ENCODE measurements at places on chromosomes 13 and 19.

GRCh38 chr13:74325106-74325505 is 190.9 kb upstream of the KLF12 start:
- DNase-seq = peak; percentile 36

DNA sequence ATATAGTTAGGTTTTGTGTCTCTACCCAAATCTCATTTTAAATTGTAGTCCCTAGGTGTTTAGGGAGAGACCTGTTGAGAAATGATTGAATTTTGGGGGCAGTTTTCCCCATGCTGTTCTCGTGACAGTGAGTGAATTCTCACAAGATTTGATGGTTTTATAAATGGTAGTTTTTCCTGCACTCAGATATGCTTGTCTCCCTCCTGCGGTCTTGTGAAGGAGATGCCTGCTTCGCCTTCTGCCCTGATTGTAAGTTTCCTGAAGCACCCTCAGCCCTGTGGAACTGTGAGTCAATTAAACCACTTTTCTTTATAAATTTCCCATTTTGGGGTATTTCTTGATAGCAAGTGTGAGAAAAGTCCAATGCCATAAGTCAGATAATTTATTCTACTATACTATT is 1977.5 kb upstream of the PCDH20 start:
- no peak for DNase-seq

DNA sequence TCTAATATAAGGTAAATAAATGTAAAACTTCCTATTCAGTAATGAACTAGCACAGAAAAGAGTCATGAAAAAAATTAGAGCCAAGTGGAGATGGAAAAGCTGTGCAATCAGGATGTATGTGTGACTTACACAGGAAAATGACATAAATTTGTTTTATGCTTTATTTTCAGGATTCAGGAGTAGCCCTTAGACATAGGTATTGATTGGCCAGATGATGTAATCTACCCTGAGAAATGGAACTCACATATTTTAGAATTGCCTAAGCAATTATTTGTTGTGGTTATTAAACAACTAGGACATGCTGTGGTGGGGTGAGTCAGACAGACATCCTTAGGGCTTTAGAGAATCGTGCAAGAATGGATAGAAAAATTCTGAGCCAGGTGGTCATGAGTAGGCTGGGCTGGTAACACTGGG is 110.6 kb downstream of the PCDH9 start:
- no peak for DNase-seq

GRCh38 chr13:111006506-111007031 is 91.7 kb upstream of the ANKRD10 start:
- DNase-seq = no peak

DNA sequence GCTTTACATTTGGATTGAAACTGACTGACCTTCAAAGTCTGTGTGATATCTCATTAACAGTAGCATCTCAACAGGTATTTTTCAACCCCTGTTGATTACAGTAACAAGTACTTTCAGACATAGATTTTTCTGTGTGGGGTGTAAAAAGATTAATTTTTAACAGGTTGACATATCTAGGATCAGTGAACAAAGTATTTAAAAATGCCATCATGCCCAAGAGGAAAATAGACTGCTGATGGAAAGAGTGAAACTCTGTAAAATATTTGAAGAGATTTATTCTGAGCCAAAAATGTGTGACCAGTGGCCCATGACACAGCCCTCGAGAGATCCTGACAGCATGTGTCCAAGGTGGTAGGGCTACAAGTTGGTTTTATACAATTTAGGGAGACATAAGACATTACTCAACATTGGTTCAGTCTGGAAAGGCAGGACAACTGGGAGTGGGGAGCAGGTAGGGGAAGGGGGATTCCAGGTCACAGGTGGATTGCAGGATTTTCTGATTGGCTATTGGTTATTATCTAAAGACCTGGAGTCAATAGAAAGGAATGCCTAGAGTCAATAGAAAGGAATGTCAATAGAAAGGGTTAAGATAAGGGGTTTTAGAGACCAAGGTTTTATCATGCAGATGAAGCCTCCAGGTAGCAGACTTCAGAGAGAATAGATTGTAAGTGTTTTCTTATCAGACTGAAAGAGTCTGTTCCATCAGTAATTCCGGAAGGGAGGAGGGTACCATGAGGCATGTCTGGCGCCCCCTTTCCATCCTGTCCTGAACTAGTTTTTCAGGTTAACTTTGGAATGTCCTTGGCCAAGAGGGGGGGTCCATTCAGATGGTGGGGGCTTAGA is 29.1 kb downstream of the TNFRSF19 start:
- no peak for DNase-seq

DNA sequence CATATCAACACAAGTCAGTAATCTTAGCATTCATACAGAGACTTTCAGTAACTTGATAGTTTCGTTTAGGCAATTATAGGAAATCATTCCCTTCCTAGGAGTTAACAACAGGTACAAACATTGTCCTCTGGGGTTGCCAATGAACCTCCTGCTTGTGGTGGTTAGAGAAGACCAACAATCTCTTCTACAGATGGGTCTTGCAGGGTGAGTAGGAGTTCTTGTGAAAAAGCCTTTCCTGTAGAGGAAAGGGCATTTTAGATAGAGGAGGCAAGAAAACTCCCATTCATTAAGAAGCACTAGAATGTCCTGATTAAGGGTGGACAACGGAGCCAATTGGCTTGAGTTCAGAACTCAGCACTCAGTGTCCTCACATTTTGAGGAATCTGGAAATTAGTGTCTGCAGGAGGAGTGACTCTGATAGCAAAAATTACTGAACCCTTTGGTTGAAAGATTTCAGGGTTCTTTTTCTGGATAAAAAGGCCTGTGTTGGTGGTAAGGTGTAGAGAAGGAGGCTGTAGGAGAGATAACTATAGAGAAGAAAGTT is 4.2 kb downstream of the WDFY2 start:
- DNase-seq = no peak

DNA sequence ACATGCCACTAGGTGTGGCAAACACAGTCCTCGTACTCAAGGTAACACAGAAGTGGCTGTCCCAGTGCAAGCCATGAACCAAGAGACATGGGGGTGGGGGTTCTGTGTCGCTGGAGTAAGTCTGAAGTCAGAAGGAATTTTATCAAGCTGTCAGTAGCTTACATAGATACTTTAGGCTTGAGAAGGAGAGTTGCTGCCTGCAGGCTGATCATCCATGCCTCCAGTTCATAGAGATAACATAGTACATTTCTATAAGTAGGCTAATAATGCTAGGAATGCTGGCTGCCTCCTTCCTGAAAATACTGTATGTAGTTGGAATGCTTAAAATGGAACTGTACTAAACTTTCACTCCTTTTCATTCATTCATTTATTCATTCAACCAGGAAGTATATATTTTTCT is 70.1 kb downstream of the CAB39L start:
- no peak for DNase-seq

DNA sequence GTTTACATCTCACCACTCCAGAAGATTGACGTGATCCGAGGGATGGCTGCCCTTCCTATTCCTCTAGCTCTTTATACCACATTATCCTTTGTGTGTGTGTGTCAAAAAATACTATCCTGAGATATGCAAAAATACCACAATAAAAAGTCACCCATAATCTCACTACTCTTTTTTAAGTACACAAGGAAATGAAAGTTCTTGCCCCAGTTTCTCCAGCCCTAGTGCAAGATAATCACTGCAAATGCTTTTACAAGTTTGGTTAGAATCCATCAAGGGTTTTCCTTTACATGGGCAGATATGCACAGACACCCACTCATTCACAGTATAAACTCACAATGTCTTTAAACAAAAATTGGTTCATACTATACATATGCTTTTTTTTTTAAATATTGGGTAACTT is 89.3 kb downstream of the DIAPH3 start:
- DNase-seq = no peak

- no peak for DNase-seq
Measured at GRCh38 chr13:50894012-50894411, 15.6 kb upstream of the RNASEH2B start.

DNA sequence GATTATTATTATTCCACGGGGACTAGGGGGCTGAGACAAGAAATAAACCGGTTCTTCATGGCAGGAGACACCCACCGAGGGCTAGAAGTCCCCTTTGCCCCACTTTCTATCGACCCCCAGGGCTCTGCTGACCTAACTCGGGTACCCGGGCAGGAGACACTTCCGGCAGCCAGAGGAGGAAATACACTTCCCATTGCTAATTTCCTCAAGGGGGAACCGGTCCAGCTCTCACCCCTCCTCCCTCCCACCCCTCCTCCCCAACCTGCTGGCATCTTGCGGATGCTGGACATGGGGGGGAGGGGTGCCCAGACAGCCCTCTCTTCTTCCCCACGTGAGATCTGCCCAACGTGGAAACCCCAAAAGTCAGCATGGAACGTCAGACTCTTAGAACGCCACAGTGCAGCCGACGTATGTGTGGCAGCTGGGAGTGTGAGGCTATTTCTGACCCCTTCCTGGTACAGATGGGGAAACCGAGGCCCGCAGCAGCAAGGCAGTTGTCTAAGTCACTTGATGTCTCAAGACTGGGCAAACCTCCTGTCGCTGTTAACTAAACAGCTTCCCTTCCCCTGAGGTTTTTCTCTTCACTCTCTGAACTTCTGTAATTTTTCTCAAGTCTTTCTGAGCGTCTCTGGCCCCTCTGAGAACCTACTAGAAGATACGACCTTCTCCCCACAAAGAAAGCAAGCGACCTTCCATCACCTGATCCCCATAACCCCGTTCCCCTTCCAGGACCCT is 3.6 kb downstream of the GPR4 start:
- DNase-seq = no peak

DNA sequence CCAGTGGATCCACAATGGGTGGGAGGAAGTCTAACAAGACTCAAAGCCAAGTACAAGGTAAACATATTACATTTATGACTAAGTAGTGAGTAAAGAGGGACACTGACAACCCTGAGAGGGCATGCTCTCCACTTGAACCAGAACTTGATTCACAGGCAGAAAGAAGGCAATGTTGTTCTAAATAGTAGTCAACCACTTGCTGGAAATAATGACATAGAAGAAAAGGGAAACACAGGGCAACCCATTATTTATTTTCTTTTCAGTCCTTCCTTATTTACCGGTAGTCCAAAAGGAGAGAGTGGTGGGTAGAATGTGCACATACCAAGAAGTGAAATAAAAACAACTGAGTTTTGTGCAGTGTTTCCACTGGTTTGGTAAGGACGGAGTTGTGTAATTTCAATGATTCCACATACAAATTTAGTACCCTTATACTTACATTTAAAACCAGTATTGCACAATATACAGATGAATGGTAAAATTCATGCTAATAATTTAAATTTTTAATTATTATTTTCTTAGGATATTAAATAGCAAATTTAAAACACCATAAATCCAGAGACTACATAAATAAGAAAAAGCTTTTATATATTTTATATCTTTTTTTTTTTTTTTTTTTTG is 65.9 kb downstream of the ENOX1 start:
- DNase-seq = no peak

DNA sequence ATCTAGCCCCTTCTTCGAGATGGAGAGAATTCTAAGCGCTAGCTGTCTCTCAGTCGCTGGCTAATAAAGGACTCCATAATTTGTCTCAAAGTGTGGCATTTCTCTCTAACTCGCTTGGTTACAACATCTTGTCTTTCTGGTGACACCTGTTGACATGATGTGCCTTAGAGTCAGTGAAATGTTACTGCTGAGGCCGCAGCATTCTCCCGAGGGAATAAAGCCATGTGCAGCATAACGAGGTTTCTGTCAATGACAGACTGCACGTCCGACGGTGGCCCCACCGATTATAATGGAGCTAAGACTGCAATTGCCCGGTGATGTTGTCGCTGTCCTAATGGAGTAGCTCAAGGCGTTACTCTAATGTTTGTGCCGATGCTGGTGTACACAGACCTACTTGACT is 20.3 kb upstream of the GPR32 start:
- no peak for DNase-seq

GRCh38 chr19:39211731-39212374 is 7.8 kb upstream of the SYCN start:
- DNase-seq = no peak

GRCh38 chr13:29707876-29708543 is 112.5 kb upstream of the SLC7A1 start:
- no peak for DNase-seq

DNA sequence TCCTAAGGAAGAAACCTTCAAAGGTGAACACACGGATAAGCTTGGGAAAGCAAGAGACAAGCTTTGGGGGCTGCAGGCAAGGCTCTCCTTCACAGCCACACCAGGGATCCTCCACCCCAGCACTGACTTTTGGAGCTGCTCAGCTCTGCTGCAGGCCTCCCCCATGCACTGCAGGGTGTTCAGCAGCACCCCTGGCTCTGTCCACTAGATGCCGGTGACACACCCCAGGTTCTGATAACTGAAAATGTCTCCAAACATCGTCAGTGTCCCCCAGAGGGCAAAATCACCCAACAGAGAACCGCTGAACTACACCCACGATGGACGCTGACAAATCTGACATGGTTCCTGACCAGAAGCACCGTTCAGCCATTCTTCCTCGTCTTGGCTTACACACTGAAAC is 90.5 kb downstream of the STK24 start:
- no peak for DNase-seq
